ENCODE measurements at places on chromosomes 13 and 19.

GRCh38 chr13:113432506-113433270, 20.6 kb downstream of the ADPRHL1 start:
- no peaks in the 10 kb centered on the region for H3K4me1 ChIP-seq
- no peaks in the 10 kb centered on the region for H3K27me3 ChIP-seq
- H3K36me3 ChIP-seq: peaks cover 10% of the 10 kb centered on the region

DNA sequence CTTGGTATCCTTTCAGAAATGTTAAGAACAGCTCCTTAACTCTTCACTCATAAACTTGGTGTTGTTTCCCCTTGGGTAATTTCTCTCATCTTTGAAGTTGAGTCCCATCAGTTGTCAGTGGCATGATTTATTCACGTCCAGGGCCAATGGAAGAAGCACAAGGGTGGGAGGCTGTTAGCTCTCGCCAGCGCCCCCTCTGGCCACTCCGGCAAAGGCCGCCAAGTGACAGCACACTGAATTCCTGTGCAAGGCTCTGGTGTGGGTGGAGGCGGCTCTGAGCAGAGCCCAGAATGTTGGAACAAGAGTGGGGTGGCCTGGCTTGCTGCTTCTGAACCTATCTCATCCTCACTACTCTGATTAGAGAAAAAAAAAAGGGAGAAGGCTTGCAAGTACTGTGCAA, 13.1 kb upstream of the MEDAG start:
- H3K27me3 ChIP-seq: no peaks in the 10 kb centered on the region
- peaks cover 33% of the 10 kb centered on the region for H3K4me1 ChIP-seq
- peak overlapping the region; percentile 87 for H3K27ac ChIP-seq
- DNase-seq: peak; percentile 81
- H3K36me3 ChIP-seq: peaks cover 2% of the 10 kb centered on the region

DNA sequence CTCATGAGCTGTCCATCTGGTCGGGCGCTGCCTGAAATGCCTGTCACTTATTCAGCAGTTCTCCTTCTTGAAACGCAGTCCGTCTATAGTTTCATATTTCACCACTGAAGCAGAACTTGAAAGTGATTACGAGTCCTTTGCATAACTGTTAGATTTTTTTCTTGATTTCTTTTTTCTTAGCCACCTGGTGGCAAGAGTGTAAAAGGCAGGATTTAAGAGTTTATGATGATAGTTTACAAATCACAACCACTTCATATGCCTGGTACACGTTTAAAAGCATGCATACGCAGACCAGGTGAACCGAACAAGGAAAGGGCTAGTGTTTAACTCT, 45.8 kb downstream of the GGACT start:
- peaks cover 14% of the 10 kb centered on the region for H3K4me1 ChIP-seq
- no peak for DNase-seq
- H3K27me3 ChIP-seq: no peaks in the 10 kb centered on the region
- H3K27ac ChIP-seq: no peak overlapping the region

DNA sequence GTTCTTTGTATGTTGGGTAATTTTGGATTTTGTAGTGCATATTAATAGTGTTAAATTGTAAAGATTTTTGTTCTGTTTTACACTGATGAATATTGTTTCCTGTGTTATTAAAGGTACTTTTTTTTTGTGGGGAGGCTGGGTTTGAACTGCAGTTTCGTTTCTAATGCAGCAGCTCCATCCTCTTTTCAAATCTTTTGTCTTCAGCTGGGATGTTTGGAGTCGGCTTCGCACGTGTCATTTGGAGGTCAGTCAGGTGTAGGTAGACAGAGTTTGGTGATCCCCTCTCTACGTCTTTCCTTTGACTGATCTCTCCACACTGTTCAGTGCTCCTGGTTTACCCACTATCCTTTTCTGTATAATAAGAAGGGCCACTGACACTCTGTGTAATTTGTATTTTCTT, 30.3 kb downstream of the TDRD3 start:
- H3K4me1 ChIP-seq: peaks cover 10% of the 10 kb centered on the region
- no peaks in the 10 kb centered on the region for H3K27me3 ChIP-seq
- H3K27ac ChIP-seq: no peak overlapping the region

DNA sequence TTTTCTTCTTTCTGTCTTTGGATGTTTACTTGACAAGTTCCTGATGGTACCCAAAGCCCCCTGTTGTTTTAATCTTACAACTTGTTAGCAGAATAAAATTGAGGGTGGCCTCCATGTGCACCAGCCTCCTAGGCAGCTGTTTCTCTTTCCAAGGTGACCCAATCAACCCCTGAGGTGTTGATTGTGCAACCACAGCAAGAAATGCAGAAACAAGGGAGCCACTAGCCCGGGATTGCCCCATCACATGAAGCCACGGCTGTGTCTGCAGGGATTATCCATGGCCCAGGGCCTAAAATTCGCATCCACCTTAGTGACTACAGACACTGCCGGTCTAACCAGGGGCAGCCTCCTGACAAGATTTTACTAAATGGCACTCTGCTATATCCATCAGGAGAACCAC, 14.4 kb downstream of the CEACAM4 start:
- H3K27me3 ChIP-seq: no peaks in the 10 kb centered on the region
- H3K4me3 ChIP-seq: no peak overlapping the region
- no peak overlapping the region for H3K27ac ChIP-seq

DNA sequence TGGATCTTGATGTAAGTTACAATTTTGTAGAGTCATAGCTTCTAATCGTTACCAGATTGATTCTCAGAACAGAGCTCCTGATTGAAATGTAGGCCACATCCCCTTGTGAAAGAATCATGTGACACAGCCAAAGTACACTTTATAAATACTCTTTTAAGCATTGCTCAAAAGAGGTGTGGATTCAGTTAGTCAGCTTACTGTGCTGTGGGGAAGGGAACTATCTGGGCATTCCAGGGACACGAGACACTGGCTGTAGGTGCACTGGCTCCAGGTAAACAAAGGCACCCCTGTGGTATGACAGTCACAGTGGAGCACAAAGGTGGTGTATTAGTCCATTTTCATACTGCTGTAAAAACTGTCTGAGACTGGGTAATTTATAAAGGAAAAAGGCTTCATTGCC, 222.8 kb downstream of the LIG4 start:
- H3K36me3 ChIP-seq: no peaks in the 10 kb centered on the region
- no peak overlapping the region for H3K4me3 ChIP-seq
- DNase-seq: no peak
- no peak overlapping the region for H3K27ac ChIP-seq
- peaks cover 4% of the 10 kb centered on the region for H3K27me3 ChIP-seq

DNA sequence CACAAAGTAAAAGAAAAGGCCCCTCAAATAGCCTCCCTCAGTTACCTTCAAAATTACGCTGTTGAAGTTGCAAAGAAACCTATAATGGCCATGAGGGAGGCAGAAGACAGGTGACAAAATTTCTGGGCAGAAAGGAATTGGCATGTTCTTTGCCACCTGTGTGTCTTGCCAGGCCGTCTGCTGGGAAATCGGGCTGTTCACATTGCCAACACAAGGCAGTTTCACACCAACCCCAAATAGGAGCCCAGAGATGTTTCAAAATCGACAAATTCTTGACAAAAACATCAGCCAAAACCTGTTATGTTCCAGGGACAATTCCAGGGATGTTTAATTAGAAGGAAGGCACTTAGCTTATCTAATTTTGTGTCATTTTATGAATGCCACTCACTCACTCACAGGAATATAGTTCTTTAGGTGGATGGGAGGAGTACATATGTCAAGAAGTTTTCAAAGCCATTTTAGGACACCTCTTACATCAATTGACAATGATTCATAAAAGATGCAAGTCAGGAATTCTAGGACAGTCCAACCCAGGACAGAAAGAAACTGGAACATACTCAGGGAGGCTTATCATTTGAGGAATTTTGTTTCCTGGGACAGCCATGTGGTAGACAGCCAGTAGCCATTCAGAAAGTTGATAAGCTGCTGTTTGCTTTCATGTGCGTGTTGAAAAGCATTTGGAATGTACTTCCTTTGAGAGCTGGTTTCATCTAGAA, 164.5 kb downstream of the RGCC start:
- no peaks in the 10 kb centered on the region for H3K27me3 ChIP-seq
- DNase-seq: no peak
- peaks cover 17% of the 10 kb centered on the region for H3K4me1 ChIP-seq
- H3K36me3 ChIP-seq: peaks cover 20% of the 10 kb centered on the region
- no peak overlapping the region for H3K4me3 ChIP-seq

DNA sequence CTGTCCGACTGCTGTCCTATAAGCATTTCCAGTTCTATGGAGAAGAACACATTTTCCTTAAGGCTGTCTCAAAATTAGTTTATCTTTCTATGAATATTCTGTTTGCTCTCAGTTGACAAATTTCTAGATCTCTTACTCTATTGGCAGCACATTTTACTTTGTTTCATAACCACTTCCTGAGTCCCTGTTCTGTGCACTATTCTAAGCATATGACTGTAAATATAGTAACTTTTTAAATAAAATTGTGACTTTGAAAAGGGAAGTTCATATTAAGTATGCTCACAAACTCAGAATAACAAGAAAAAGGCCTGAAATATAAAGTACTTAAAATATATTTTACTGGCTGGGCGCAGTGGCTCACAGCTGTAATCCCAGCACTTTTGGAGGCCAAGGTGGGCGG, 56.5 kb upstream of the HTR2A start:
- H3K4me1 ChIP-seq: no peaks in the 10 kb centered on the region
- H3K27ac ChIP-seq: no peak overlapping the region
- no peak for DNase-seq
- H3K4me3 ChIP-seq: no peak overlapping the region

GRCh38 chr13:95707035-95707434, 30.1 kb downstream of the DNAJC3 start:
- peaks cover 2% of the 10 kb centered on the region for H3K4me1 ChIP-seq
- H3K27me3 ChIP-seq: no peaks in the 10 kb centered on the region
- H3K36me3 ChIP-seq: peaks cover 14% of the 10 kb centered on the region
- no peak for DNase-seq
- no peak overlapping the region for H3K4me3 ChIP-seq

GRCh38 chr19:51181377-51181912, 39.3 kb downstream of the SIGLEC7 start:
- H3K27ac ChIP-seq: no peak overlapping the region
- no peaks in the 10 kb centered on the region for H3K4me1 ChIP-seq
- no peak overlapping the region for H3K4me3 ChIP-seq
- H3K36me3 ChIP-seq: no peaks in the 10 kb centered on the region
- no peak for DNase-seq
- peaks cover 44% of the 10 kb centered on the region for H3K27me3 ChIP-seq

DNA sequence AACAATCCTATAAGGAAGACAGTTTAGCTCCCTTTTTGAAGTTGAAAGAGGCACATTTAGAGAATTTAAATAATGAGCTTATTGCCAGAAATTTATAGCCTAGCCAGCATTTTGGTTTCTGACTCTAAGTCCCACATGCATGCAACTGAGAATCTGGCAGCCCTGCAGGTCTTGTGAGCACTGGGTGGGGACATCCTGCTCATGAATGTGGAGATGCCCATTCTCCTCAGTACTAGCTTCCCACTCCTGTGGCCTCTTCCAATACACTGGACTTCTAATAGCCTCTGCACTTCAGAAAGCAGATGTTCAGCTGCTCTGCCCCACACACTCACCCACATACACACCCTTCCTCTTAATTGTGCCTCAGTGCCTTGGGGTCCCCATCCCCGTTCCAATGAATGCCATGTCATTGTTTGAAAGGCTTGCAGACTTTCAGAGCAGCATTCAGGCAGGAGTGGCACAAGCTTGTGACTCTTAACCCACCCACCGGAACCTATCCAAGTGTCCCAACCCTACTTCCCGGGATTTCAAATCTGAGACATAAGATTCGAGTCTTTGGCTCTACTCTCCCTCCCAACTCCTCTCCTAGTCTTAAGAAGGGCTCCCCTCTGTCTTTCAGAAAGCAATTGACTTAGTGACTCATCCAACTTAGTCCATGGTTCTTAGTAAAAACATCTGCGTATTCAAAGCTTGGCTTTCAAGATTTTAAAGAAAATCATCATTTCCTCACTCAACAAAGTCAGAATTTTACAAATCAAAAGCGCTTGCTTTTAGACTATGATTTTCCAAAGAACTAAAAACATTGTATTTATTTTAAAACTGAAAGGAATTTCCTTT, 80.0 kb upstream of the FREM2 start:
- H3K27me3 ChIP-seq: no peaks in the 10 kb centered on the region
- peaks cover 36% of the 10 kb centered on the region for H3K4me1 ChIP-seq
- no peak overlapping the region for H3K27ac ChIP-seq
- DNase-seq: no peak
- no peak overlapping the region for H3K4me3 ChIP-seq

DNA sequence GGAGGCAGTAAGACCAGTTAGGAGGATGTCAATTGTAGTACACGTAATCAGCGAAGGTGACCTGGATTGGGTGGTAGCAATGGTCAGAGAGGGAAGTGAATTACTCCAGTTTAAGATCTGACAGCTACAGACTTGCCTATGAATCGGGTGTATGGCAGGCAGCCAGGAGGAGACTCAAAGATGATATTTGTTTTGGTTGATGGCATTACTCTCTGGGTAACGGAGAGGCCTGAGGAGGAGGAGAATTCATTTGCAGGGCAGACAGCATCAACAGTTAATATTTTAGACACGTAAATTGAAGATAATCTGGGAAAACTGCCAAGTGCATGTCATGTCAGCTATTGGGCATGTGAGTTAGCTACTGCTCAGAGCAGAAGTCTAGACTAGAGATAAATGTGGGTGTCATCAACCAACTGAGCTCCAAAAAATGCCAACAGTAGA, 109.2 kb downstream of the SGCG start:
- no peak overlapping the region for H3K4me3 ChIP-seq
- H3K4me1 ChIP-seq: peaks cover 24% of the 10 kb centered on the region
- peak; percentile 66 for DNase-seq
- H3K27ac ChIP-seq: peak overlapping the region; percentile 76
- H3K36me3 ChIP-seq: peaks cover 9% of the 10 kb centered on the region
- no peaks in the 10 kb centered on the region for H3K27me3 ChIP-seq

DNA sequence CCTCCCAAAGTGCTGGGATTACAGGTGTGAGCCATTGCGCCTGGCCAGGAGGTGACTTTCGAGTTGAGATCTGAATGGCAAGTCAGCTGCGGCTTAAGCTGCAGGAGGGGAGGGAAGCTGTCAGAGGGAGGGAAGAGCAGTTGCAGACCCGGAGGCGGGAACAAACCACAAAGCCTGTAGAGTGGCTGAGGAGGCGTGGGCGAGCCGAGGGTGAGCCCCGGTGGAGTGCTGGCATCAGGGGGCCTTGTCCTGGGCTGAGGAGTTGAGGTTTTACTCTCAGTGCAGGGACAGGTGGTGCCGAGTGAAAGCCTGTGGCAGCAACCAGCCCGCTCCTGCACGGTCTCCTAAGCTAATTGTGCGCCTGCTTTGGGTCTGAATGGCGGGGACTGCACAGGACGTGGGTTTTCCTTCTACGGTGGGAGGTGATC, 24.2 kb downstream of the PPP1R37 start:
- peak; percentile 49 for DNase-seq
- peaks cover 42% of the 10 kb centered on the region for H3K4me1 ChIP-seq
- no peaks in the 10 kb centered on the region for H3K36me3 ChIP-seq
- peak overlapping the region; percentile 56 for H3K27ac ChIP-seq

GRCh38 chr19:5932609-5933262, 18.7 kb downstream of the CAPS start:
- H3K4me3 ChIP-seq: no peak overlapping the region
- H3K4me1 ChIP-seq: peaks cover 11% of the 10 kb centered on the region
- no peak overlapping the region for H3K27ac ChIP-seq
- H3K27me3 ChIP-seq: no peaks in the 10 kb centered on the region
- DNase-seq: no peak
- peaks cover 20% of the 10 kb centered on the region for H3K36me3 ChIP-seq

All from mesothelial cell of epicardium (in vitro differentiated cells).